ENCODE measurements at places on chromosomes 11 and 22.

- no peak for DNase-seq
Measured at GRCh38 chr11:134001088-134001487, 44.3 kb upstream of the IGSF9B start.

DNA sequence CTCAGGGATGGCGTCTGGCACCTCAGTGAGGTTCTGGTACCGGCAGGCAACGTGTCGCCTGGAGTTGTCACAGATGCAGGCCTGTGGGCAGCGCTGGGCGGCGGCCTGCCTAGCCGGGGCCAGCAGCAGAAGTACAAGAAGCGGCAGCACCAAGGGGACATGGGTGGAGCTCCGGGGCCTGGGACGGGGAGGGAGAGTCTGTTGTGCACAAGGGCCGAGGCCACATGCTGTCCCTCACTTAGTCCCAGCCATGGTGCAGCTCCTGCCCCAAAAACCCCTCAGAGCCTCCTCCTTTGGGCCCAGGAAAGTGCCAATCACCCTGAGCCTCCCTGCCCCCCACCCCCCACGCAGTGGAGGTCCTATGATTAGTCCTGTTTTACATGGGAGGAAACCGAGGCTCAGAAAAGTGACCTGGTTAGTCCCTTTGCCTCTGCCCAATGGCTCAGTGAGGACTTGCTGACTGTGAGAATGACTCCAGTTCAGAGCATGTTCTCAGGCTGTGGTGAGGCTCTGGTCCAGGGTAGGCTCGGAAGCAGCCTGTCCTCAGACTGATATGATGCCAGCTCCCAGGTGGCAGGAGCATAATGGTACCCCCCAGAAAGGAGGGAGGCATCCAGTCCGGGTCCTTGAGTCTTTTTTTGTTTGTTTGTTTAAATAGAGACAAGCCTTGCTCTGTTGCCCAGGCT, 1.1 kb downstream of the CHADL start:
- no peak for DNase-seq

DNA sequence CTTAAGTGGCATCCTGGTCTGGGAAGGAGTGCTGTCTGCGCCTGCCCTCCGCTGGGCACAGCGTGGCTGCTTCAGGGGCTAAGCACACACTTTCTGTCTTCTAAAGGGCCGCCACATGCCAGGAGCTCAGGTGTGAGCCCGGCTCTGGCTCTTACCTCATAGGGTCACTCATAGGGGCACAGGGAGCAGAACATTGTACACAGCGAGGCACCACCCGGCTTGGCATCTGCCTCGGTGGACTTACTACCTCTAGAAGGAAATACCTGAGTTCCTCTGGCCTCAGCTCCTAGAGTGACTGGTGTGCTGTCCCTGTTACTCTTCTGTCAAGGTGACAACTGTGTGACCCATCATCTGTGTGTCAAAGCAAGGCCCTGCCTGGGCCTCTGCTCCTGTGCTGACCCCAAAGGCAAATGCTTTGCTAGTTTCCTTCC, 13.4 kb downstream of the NEAT1 start:
- no peak for DNase-seq

GRCh38 chr11:83493917-83494316, 207.8 kb upstream of the CCDC90B start:
- DNase-seq, result no peak

- no peak for DNase-seq
Measured at GRCh38 chr11:57290288-57290687, 34.5 kb downstream of the TNKS1BP1 start.

GRCh38 chr11:102357116-102357515, 10.1 kb downstream of the BIRC2 start:
- DNase-seq, result no peak

GRCh38 chr11:62401811-62402210, 17.0 kb upstream of the SCGB1A1 start:
- no peak for DNase-seq

GRCh38 chr22:36586271-36586670, 57.3 kb upstream of the EIF3D start:
- no peak for DNase-seq

DNA sequence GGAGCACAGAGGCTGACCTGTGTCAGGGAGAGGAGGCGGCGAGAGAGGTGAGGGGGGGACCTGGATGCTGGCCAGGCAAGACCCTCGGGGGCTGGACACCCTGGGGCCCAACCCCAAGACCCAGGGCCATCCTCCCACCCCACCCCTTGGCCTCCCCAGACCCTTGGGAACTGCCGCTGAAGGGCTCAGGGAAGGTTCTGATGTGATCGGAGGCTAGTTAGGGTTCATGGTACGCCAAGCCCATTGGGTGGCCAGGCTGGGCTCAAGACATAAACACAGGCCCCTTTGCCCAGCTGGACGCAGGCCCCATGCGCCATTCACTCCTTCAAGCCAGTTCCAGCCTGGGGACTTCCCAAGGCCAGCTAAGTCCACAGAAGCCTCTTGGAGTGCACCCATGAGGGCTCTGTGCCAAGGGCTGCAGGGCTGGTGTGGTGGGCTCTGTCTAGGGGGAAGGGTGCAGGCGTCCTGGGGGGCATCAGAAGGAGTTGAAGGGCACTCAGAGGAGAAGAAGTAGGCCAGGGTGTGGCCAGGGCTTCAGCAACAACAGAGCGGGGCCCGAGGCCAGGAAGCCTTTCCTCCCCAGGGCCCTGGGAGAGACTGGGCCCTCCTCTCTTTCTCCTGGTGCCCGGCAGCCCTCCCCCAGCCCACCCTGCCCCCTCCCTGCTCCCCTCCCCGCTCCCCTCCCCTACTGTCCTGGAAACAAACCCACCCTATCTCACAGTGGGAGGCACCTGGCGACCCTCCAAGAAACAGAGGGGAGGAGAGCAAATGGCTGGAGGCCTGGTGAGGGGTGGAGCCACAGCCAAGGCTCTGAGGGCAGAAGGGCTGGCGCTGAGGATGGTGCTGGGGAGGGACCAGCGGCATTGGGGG, 12.9 kb downstream of the TSPAN32 start:
- no peak for DNase-seq

Measured in CD4-positive, alpha-beta T cell treated with Interleukin-6 at 100 ng/mL for 8 hours (primary cell).